ENCODE measurements at places on chromosomes 3 and 15.

- DNase-seq: no peak
Observed at GRCh38 chr3:5221701-5222100, 34.2 kb downstream of the EDEM1 start.

GRCh38 chr15:101807345-101807945, 4.1 kb downstream of the OR4F6 start:
- DNase-seq: no peak

DNA sequence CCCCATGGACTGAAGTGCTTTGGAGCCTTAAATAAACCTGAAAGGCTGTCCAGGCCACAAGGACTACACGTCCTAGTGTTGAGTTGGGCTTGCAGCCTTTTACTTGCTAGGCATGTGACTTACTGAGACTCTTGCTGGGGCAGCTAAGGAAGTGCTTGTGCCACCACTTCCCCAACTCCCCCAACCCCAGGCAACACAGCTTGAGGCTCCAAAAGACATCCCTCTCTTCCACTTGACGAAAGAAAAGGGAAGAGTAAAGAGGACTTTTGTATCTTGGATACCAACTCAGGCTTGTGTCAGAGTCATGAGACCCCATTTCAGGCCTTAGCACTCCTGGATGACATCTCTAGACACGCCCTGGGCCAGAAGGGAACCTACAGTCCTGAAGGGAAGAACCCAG, 109.8 kb downstream of the XRN1 start:
- DNase-seq: no peak

- peak; percentile 89 for DNase-seq
Observed at GRCh38 chr3:127002195-127003174, 19.6 kb downstream of the PLXNA1 start.

GRCh38 chr3:195197765-195198425, 73.1 kb downstream of the XXYLT1 start:
- DNase-seq: no peak

All from skin of body (tissue), 3 donors.